ENCODE measurements at places on chromosomes 1 and 21. TPM values are rescaled to one million over a fixed set of nuclear protein-coding genes. Genes with fewer than 3 reads are reported as not detected.

Gene UBASH3A
- not detected for total RNA-seq

Gene TMOD4
- total RNA-seq, result 0.87 TPM

Gene MXRA8
- total RNA-seq, result not detected

Gene SYT2
- total RNA-seq, result not detected

Gene CYP4B1
- total RNA-seq, result not detected

Gene KCNA2
- not detected for total RNA-seq

Gene NKAIN1
- 1.0 TPM for total RNA-seq

Gene PLA2G2A
- total RNA-seq, result not detected

Gene FCER1G
- not detected for total RNA-seq

Gene CD5L
- not detected for total RNA-seq

DNA sequence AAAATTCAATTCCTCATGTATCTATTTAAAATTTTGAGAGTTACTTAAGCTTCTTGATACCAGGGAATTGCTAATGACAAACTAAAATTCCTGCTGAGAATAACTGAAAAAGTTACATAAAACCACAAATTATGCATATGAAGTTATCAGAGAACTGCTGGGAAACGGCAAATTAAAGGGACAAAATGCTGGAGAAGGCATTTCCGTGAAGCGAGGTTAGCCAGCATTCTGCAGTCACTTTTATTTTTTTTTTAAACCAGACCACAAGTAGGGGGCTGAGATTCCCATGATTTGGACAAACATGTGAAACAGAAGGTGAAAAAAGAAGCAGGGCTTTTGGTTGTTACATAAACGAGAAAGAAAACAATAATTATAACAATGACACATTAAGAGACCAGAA, 737.6 kb upstream of the CHRM3 start:
- DNase-seq, result no peak

- no peak for DNase-seq
Measured at GRCh38 chr1:8677782-8678181, 139.7 kb downstream of the RERE start.

- DNase-seq, result peak; percentile 62
Measured at GRCh38 chr1:172895050-172895460, 155.7 kb downstream of the TNFSF18 start.

- DNase-seq, result no peak
Measured at GRCh38 chr21:44322621-44323325, 16.4 kb downstream of the CFAP410 start.

GRCh38 chr21:40886931-40887330, 40.0 kb upstream of the DSCAM start:
- DNase-seq, result no peak

DNA sequence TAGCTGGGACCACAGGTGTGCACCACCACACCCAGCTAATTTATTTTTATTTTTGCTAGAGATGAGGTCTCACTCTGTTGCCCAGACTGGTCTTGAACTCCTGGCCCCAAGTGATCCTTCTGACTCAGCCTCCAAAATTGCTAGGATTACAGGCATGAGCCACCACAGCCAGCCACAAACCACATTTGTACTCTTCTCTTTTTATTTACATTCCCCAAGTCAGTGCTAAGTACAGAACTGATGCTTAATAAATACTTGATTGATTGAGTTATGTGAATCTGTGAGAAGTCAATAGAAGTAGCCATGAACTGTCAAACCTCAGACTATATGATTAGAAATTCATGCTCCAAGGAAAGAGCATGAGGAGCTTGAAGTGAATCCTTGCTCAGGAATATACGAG, 48.5 kb upstream of the S1PR1 start:
- no peak for DNase-seq

GRCh38 chr1:205172729-205173366, 38.7 kb downstream of the DSTYK start:
- DNase-seq, result peak; percentile 88

DNA sequence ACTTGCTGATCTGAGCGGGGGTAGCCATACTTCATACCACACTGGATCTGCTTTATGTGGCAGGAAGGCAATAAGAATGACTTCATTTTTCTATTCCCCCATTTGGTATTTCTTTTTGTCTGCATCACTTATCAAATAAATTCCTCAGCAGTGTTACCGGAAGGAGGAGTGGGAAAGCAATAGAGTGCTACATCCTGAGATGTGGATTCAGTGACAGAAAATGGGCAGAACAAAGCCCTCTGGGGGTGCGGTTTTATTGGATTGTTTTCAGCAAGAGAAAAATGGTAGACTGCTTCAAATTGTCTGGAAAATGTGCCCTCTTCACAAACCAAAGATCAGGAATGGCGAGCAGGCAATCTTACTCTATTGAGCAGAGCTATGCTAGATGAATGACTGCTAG, 751.9 kb upstream of the NEGR1 start:
- DNase-seq, result no peak

- no peak for DNase-seq
Measured at GRCh38 chr1:106843518-106843917, 213.0 kb upstream of the PRMT6 start.

GRCh38 chr1:108653431-108654105, 7.3 kb downstream of the HENMT1 start:
- DNase-seq, result no peak

DNA sequence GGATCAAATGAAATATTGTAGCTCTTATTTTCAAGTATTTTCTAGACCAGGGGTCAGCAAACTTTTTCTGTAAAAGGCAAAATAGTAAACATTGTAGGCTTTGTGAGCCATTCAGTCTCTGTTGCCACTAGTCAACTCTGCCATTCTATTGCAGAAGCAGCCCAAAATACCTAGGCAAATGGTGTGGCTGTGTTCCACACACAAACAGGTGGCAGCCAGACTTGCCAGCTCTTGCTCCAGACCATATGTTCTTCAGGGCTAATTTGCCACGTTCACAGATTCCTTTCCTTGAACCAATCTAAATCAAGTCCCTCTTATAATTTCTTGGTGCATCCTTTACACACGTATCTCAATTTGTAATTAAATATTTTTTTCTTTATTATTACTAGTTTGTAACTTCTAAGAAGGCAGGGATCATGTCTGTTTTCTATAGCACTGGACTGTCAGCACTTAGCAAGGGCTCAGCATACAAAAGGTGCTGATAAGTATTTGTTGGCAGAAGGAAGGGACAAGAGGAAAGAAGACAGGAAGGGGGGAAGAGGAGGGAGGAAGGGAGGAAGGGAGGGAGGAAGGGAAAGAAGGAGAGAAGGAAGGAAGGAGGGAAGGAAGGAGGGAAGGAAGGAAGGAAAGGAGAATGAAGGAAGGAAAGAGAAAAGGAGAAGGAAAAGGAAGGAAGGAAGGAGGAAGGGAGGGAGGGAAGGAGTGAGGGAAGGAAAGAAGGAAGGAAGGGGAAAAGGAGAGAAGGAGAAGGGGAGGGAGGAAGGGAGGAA, 106.5 kb upstream of the EDEM3 start:
- no peak for DNase-seq

GRCh38 chr1:223776826-223777454, 64.6 kb downstream of the CAPN2 start:
- no peak for DNase-seq

GRCh38 chr1:19010995-19011844, 54.7 kb upstream of the IFFO2 start:
- DNase-seq, result peak; percentile 78

GRCh38 chr1:72141875-72142274, 140.5 kb downstream of the NEGR1 start:
- DNase-seq, result no peak

DNA sequence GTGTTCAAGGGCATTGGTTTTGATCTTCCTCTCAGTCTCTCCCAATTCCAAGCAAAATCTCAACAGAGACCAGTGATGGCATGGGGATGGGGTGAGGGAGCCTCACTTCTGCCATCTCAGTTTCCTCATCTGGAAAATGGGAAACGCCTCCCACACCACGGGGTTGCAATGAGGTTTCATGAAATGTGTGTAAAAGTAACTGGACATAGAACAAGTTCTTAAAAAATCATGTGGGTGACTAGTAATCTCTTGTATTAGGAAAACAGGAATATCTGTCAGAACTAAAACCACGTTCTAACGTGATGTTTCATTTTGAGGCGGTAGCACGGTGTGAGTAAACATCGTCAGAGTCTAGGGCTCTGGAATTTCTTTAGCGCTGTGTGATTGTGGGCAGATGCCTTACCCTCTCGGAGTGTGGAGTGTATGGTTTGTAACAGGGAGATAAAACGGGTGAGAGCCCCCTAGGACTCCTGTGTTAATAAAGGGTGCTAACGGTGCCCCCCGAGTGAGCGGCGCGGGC, 55.5 kb upstream of the DNAJC6 start:
- DNase-seq, result no peak

- DNase-seq, result no peak
Measured at GRCh38 chr1:3787349-3787715, 9.0 kb downstream of the LRRC47 start.

DNA sequence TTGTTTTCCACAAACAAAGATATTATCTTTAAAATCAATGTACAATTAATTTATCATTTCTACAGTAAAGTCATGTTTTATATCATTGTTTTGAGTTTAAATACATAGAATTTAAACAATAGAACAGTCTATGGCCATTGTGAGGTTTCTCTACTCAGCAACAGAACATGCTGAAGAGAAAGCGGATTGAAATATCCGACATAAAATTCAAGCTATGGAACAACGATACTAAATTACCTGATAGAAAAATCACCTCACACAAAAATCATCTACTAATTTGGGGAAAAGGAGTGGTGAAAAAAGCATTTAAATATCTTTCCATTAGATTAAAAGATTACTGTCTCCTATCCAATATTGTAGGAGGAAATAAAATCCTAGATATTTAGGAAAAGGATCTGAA, 12.6 kb downstream of the CDKN2C start:
- no peak for DNase-seq

GRCh38 chr1:53734650-53735211, 4.2 kb downstream of the GLIS1 start:
- DNase-seq, result no peak

DNA sequence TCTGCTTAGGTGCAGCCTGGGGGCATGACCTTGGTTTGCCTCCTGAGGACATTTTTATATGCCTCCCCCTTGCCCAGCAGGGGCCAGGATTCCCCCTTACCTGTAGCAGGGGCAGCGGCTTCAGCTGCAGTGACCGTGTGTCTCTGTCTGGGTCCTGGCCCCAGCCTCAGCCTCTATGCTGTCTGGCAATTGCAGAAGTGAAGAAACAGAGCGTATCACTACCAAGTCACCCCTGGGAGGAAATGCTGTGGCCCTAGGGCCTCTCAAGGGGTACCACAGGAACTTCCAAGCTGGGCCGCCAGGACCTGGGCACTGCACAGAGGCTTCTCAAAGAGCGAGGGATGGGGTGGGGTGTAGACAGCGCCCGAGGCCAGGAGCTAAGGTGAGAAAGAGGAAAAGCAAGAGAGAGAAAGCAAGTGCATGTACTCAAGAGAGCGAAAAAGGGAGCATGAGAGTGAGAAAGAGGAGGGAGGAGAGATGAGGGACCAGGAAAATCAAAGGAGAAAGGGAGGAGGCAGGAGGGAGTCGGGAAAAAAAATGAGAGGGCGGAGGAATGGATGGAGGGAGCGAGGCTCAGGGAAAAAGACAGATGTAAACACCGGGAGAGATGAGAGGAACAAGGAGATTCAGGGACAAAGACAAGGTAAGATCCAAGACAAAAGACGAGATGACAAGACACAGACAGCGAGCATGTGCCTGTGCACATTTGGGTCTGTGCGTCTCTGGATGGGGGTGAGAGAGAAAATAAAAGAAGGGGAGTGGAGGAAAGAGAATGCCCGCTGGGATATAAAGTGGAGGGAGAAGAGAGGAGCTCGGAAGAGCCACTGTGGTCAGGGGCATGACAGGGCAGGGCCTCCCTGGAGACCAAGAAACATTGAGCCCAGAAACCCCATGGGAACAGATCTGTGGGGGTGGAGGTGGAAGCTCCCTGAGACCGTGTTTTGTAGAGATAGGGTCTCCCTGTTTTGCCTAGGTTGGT, at the start of gene PTAFR:
TSS of gene PTAFR (minus strand) at position 199 of the 979 bp plus-strand sequence. CDS start 25,669 bp downstream, outside the sequence.
- DNase-seq, result no peak

DNA sequence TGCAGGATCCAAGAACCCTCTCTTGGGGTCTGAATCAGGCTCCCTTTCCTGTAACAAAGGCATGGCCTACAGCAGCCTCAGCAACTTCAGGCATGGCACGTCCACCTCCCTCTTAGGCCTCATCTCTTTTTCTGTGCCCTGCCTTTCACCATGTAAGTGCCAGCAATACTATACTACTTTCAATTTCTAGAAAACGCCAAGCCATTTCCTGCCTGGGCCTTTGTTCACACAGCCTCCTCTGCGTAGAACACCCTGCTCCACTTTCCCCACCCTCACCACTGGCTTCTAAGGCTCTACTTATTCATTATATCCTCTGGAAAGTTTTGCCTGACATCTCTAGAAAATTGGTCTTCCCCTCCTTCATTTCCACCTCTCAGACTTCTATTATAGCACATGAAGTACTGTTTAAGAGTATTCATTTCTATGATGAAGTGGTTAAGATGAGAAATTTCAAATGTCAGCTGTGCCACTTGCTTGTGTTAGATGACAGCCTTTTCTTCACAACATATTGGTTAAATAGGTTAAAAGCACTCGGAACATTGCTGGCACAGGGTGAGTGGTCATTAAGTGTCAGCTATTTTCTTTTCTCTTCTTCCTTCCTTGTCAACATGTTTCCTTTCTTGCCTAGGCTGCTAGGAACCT, 41.6 kb upstream of the VWA5B1 start:
- DNase-seq, result no peak

DNA sequence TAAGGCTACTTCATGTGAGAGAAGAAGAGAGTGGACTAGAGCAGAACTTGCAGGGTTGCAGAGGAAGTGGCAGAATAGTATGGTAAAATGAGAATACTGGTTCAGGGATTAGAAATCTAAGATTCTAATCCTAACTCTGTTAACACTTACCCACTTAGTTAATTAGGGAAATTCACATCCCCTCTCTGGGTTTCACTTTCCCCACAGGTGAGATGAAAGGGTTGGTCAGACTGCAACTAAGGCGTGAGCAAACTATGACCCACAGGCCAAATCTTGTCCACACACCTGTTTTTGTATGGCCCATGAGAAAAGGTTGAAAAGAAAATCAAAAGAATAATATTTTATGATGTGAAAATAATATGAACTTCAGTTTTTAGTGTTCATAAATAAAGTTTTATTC, 117.5 kb downstream of the MACF1 start:
- no peak for DNase-seq

DNA sequence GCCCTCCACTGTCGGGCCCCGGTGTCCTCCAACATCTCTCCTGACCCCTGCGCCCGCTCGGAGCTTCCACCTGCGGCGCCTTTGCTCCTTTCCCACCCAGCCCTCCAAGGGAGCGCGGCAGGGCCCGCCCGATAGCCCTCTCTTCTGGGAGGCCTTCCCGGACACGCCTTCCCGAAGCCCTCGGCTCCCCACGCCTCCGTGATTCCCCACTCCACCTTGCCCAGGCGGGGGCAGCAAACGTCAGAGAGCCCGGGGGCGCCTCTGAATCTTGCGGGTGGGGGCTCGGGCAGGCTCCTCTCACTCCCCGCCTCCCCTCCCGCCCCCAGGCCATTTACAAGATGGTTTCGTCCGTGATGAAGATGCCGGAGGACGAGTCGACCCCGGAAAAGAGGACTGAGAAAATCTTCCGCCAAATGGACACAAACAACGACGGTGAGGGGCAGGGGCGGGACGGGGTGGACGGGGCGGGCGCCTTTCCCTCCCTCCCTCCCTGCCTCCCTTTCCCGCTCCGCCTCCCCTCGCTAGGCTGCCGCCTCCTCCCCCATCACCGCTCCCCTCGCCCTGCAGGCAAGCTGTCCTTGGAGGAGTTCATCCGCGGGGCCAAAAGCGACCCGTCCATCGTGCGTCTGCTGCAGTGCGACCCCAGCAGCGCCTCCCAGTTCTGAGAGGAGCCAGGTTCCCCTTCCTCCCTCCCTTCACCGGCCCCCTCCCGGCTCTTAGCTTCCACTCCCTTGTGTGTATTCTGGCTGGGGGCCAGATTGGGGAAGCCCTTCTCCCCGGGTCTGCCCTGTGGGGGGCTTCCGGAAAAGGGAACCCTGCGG, 7.1 kb downstream of the HPCA start:
- no peak for DNase-seq

- DNase-seq, result no peak
Measured at GRCh38 chr1:65339866-65340468, 30.6 kb downstream of the DNAJC6 start.
